CD4-positive, alpha-beta T cell treated with Interleukin-15 for 1 hour (primary cell): ENCODE measurements at places on chromosomes 16 and 17.

GRCh38 chr16:86322806-86323205 lies 187.5 kb upstream of the FOXF1 start:
- no peak for DNase-seq

DNA sequence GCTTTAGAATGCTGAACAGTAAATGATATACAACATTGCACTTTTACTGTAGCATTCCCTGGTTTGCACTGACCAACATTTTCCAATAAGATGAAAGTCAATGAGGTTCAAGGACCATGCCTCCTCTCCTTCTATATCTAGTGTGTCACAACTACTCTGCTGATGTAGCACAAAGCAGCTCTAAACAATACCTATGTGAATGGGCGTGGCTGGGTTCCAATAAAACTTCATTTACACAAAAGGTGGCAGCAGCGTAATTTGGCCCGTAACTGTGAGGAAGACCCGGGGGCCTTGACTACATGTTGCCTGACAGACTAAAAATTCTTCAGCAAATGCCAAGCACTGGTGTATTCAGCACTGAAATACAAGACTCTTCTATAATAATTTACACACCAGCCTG lies 6.5 kb downstream of the SRP68 start:
- no peak for DNase-seq

DNA sequence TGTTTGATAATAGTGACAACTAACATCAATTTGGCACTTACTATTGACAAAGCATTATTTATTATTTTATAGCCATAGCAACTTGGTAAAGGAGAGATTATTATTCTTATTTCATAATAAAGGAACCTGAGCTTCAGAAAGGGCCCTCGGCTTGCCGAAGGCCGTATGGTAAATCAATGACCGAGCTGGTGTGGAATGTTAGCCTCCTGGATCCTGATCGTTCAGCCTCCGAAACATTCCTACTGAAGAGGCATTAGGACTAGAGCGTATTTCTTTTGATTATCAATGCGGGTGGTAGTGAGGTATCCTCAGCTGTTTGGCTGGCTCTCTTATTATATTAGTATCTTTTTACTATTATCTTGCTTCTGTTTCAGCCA lies 199.3 kb upstream of the TBX2 start:
- DNase-seq: no peak

DNA sequence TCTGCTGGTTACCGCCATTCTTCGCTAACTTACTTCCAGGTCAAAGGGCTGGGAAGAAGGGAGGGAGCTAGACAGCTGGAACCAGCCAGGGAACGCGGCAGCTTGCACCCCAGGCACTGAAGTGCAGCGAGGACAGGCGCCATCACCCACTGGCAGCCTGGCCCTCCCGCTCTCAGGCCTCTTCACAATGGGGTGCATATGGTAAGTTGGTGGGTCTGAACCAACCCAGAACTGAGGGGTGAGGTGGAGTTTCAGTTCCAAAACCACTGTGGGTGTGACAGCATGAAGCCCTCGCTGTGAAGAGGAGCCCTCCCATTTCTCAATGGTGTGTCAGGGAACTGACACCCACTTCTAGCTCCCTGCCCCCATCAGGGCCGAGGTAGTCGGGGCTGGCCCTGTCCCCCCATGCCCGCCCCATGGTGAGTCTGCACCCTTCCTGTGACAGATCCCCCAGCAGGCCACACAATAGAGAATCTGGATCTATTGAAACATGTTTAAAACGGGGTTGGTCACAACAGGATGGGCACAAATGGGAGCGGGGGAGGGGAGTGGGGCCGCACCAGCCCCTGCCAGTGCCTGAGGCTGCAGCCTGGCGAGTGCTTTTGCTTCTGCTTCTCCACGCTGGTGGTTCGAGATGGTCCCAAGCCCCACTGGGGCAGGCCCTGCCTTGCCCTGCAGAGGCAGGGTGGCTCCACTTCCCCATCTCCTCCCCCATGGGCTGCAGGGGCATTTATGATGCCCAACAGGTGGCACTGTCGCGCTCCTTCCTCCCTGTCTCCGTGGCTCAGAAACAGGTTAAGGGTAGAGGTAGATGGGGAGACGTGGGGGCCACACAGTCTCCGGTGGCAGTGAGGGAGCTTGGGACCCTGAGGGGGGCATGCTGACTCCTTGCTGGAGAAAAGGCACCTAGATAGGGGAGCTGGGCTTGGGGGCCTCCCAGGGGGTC lies 2.3 kb downstream of the LIMD2 start:
- DNase-seq: peak; percentile 90

DNA sequence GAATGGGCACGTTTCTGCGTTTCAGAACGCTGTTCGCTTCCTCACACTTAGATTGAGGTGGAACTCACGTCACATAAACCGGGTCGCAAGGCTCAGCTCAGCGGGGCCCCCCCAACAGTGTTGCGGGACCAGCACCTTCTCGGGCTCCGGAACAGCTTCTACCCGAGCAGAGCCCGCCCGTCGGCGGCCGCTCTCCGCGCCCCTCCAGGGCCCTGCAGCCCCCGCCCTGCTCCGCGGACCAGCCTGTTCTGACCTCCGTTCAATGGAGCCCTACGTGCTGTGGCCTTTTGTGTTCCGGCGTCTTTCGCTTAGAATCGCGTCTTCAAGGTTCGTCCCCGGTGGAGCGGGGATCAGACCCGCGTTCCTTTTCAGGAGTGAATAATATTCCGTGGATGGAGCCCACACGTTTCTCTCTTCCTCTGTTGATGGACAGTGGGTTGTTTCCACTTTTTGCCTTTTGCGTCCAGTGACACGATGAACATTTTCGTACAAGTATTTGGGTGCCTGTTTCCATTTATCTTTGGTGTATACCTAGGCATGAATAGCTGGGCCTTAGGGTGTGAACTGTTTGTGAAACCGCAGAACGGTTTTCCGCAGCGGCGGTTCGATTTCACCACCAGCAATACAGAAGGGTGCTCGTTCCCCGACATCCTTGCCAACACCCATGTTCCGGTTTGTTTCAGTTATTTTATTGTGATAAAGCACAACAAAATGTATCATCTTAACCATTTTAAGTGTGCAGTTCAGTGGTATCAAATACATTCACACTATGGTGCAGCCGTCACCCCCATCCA lies 2.3 kb upstream of the SLC22A31 start:
- DNase-seq: no peak

DNA sequence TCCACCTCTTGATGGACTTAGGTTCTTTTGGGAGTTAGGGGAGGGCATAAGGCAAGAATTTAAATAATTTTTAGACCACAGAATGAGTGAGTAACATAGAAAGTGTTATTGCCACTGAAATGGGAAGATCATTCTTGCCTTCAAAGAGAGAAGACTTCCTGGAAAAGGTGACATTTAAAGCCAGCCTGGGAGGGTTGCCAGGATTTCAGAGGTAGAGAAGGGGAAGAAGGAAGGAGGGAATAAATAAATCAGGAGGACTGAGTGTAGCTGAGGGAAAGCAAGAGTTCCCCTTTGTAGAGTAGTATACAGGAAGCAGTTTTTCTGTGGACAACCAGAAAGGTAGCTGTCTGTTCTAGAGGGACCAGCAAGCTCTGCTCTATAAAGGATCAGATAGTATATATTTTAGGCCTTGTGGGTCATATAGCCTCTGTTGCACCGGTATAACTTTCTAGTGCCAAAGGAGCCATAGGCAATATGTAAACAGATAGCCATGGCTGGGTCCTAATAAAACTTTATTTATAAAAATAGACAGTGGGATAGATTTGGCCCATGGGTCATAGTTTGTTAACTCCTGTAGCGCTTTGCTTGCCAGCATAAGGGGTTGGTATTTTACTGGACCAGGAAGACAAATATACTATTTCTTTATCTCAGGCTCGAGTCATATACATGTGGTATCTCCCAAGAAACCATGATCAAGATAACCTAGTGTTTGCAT lies 147.2 kb upstream of the CACNG5 start:
- DNase-seq: no peak

DNA sequence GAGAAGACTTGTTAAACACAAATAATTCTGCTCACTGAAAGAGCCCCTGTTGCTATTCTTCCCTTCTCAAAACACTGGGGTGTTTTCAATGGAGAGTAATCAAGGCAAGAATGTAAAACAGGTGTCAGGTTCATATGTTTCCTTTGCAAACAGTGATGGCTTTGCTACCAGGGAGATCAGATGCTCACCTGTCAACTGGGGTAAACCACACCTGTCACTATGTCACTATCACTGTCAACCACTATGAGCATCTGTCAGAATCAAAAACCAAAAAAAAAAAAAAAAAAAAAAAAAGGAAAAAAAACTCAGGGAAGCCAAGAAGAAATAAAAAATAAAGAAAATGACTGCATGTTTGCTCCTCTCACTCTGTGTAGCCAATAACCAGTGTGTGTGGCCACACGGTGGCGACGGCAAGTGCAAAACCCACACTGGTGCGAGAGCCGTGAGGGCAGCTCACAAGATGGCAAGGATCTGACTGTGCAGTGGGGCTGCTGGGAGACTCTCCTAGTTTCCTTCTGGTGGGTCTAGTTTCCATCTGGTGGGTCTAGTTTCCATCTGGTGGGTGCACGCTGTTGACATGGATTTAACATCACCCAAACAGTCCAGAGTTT lies 22.7 kb downstream of the USP22 start:
- DNase-seq: peak; percentile 53

- DNase-seq: no peak
Observed at GRCh38 chr17:61414141-61414935, 14.7 kb downstream of the TBX2 start.

DNA sequence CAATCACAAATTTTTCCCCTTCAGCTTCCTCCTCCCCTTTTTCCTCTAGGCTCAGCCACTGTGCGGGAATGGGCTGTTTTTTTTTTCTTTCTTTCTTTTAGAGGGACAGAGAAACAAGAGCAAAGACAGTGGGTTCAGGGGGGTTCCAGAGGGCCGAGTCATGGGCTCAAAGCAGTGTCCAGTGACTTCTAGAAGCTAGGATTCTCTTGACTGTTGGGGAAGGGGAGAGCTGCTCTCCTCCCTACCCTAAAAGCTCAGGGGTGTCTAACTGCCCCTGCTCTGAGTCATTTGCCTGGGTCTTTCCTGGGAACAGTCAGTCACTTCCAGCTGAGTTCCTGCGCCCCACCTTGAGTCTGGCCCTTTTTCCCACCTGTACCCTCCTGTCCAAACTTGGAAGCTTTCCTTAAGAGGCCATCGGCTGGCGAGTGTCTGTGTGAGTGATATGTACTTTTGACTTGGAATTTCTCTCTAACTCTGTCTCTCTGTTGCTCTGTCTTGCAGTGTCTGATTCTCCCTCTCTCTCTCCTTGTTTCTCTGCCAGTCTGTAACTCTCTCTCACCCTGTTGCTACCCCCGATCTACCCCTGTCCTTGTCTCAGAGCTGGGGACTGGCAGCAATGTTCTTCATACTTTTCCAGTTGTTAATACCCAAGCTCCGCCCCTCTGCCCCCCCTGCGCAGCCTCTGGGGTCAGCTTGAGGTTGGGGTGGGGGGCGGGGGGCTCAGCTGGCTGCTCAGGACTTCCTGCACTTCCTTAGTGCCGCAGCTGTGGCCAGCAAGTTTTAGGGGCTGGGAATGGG lies 2.4 kb downstream of the THRA start:
- no peak for DNase-seq

GRCh38 chr17:68289473-68289872 lies 1.5 kb downstream of the SLC16A6 start:
- DNase-seq: no peak

- DNase-seq: peak; percentile 40
Observed at GRCh38 chr17:48597778-48598631, 4.4 kb upstream of the HOXB5 start.
